ENCODE measurements at places on chromosomes 3 and 15. TPM values are rescaled to one million over a fixed set of nuclear protein-coding genes. Genes with fewer than 3 reads are reported as not detected.

Gene PPP1R14D
- total RNA-seq, result 4.9 TPM

- H3K4me3 ChIP-seq, result no peak overlapping the region
- H3K4me1 ChIP-seq, result no peaks in the 10 kb centered on the region
- no peaks in the 10 kb centered on the region for H3K27me3 ChIP-seq
- no peak for DNase-seq
Observed at GRCh38 chr3:36542186-36542585, 161.9 kb downstream of the STAC start.

DNA sequence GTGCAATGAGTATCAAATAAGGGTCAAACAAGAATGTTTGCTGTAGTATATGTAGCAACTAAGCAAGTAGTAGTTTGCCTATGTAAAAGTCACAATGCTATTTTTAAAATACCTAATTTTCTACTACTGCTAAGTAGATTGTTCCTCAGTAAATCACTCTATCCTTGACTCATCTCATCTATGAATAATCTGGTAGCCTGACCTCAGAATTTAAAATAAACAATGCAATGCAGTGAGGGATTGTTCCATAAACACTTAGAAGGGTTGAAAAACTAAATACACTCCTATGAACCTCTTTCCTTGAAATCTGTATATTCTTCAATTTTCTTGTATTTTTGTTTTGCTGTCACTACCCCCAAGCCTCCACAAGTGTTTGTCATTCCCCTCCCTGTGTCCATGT, 253.3 kb downstream of the TBC1D5 start:
- H3K36me3 ChIP-seq, result no peaks in the 10 kb centered on the region
- no peak for DNase-seq
- no peaks in the 10 kb centered on the region for H3K4me1 ChIP-seq
- no peak overlapping the region for H3K4me3 ChIP-seq

DNA sequence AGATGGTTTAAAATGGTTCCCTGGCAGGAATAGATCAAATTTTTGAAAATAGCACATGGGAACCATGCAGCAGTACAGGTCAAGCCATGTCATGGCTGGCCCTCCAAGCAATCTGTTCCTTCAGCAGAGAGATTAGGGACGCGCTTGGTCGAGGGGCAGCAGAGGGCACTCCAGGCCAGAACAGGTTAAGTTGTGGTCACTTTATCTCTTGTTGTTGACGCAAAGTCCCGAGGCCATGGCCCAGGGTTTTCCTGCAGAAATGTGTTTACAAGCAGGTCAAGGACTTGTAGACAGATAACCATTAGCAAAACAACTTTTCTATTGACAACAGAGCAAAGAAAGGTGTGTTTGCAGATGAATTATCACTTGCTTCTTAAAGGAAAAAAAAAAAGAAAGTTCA, 570.0 kb upstream of the NR2F2 start:
- no peaks in the 10 kb centered on the region for H3K4me1 ChIP-seq
- no peak overlapping the region for H3K27ac ChIP-seq
- H3K36me3 ChIP-seq, result no peaks in the 10 kb centered on the region
- DNase-seq, result no peak

DNA sequence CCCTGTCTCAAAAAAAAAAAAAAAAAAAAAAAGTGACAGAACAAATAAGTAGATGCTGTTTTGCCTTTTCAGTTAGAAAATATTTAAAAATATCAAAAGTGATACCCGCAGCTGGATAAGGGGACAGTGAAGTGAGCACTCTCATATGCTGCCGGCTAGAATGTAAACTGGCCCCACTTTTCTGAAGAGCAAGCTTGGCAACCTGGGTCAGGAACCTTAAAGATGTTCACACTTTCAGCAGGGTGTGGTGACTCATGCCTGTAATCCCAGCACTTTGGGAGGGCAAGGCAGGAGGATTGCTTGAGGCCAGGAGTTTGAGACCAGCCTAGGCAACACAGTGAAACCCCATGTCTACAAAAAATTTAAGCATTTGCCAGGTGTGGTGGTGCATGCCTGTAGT, 17.4 kb downstream of the FSD2 start:
- H3K27me3 ChIP-seq, result no peaks in the 10 kb centered on the region
- no peaks in the 10 kb centered on the region for H3K4me1 ChIP-seq
- H3K4me3 ChIP-seq, result no peak overlapping the region
- no peak overlapping the region for H3K27ac ChIP-seq

GRCh38 chr15:89352476-89352875, 17.9 kb upstream of the POLG start:
- H3K4me3 ChIP-seq, result no peak overlapping the region
- no peaks in the 10 kb centered on the region for H3K27me3 ChIP-seq
- H3K36me3 ChIP-seq, result no peaks in the 10 kb centered on the region
- no peak overlapping the region for H3K27ac ChIP-seq
- no peaks in the 10 kb centered on the region for H3K4me1 ChIP-seq

DNA sequence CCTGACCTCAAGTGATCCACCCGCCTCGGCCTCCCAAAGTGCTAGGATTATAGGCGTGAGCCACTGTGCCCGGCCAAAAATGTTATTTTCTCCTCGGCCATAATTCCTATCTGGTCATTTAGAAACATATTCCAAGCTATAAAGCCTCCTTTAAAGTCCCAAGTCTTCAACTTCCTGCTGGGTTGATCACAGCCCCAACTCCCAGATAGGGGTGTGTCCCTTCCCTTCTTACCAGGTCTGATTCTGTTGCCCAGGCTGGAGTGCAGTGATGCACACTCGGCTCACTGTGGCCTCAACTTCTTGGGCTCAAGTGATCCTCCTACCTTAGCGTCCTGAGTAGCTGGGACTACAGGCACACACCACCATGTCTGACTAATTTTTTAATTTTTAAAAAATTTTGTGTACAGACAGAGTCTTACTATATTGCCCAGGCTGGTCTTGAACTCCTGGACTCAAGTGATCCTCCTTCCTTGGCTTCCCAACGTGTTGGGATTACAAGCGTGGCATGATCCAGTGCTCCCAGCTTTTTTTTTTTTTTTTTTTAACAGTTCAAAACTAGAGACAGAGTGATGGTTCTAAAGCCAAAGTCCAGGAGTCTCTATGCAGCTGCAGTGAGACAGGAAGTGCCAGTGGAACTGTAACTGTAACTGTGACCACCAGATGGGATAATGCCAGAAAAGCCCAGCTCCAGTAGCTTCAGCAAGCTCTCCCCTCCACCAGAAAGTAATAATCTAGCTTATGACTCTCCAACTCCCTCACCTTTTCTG, 8.2 kb upstream of the PRKAR2A start:
- H3K27me3 ChIP-seq, result no peaks in the 10 kb centered on the region
- no peaks in the 10 kb centered on the region for H3K36me3 ChIP-seq
- H3K4me1 ChIP-seq, result no peaks in the 10 kb centered on the region
- DNase-seq, result no peak

GRCh38 chr3:32614956-32615355, 44.3 kb upstream of the DYNC1LI1 start:
- no peaks in the 10 kb centered on the region for H3K27me3 ChIP-seq
- H3K27ac ChIP-seq, result no peak overlapping the region
- no peak for DNase-seq
- H3K36me3 ChIP-seq, result no peaks in the 10 kb centered on the region
- no peak overlapping the region for H3K4me3 ChIP-seq

- DNase-seq, result no peak
- H3K27ac ChIP-seq, result no peak overlapping the region
- H3K27me3 ChIP-seq, result no peaks in the 10 kb centered on the region
- H3K4me1 ChIP-seq, result no peaks in the 10 kb centered on the region
Observed at GRCh38 chr15:42558739-42559138, 10.1 kb downstream of the HAUS2 start.
